HTR-8/SVneo (cell line): ENCODE measurements at places on chromosomes 1 and 21.
A peak's percentile ranks its signal among the peaks of the same experiment; 100 is the strongest.

- DNase-seq = no peak
Measured at GRCh38 chr1:6027591-6027990, 18.1 kb upstream of the KCNAB2 start.

DNA sequence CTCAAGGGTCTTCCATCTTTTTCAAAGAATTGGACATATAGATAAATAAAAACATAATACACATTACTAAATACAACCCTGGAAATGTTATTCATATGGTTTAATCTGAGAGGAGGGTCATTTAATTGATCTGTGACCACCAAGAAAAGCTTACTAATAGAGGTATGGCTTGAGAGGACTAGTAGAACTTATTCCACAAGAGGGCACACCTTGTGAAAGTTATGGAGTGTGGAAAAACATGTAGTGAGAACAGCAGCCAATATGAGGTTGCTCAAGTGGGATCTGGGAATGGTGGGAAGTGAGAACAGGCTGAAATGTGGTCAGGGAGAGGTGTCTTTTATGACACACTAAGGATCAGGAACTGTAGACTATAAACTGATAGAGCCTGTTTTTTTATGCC, 973.5 kb upstream of the B3GALT2 start:
- peak; percentile 5 for DNase-seq

GRCh38 chr1:7526196-7526866, 244.8 kb upstream of the VAMP3 start:
- DNase-seq = peak; percentile 38

DNA sequence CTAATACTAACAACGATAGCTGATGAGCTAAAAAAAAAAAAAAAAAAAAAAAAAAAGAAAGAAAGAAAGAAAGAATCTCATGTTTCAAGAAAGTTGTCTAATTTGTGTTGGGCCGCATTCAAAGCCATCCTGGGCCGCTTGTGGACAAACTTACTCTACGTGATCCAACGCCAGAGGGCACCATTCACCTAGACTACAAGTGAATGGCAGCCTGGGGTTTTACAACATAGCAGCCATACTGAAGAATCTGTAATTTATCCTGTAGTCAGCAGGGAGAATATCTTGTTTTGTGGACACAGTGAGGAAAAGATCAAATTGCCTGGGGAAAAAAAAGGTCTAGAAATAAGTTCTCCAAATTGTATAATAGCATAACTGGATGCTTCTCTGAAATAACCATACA, 47.0 kb downstream of the CYP2J2 start:
- DNase-seq = peak; percentile 17

DNA sequence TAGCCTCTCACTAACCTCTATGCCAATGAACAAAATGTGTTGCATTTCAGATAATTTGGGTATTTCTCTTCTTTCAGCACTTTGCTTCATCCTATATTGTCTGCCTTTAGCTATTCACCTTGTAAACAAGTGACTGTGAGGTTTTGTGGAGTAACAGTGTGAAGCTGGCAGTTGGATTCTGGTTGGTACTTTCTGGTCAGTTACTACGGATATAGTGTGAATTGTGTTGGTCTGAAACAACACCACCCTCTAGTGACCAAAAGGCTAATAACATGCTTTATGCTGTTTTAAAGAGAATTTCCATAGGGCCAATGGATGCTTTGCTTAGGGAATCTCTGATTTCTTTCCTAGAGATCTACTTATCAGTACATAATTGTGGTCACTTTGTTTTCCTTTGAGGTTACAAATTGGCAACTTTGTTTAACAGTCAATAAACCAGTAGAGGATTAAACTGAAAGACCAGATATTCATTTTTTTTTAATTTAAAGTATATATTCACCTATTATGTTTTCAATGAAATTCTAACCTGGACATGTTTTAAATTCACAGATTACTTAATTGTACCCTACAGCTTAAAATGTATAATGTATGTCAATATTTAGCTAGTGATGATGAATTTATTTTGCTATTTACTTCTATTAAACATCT, 2.5 kb upstream of the PTGER3 start:
- peak; percentile 42 for DNase-seq

DNA sequence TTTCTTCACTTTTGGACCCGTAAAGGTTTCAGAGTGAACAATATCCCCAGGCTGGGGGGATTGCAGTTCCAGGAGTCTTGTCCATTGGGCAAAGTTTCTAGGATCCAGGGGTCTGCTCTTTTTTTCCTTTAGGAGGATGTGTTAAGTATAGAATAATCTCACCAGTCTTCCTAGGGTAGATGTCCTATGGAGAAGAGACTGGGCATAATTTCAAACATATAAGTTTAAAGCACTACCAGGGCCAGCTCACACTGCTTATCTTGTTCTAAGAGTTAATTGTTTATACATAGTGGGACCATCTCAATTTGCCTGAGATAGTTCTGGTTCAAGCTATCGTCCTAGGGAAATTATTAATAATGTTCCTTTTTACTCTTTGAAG, 1.2 kb downstream of the CHI3L2 start:
- DNase-seq = no peak

GRCh38 chr1:229011022-229011421, 259.9 kb upstream of the RAB4A start:
- DNase-seq = no peak

DNA sequence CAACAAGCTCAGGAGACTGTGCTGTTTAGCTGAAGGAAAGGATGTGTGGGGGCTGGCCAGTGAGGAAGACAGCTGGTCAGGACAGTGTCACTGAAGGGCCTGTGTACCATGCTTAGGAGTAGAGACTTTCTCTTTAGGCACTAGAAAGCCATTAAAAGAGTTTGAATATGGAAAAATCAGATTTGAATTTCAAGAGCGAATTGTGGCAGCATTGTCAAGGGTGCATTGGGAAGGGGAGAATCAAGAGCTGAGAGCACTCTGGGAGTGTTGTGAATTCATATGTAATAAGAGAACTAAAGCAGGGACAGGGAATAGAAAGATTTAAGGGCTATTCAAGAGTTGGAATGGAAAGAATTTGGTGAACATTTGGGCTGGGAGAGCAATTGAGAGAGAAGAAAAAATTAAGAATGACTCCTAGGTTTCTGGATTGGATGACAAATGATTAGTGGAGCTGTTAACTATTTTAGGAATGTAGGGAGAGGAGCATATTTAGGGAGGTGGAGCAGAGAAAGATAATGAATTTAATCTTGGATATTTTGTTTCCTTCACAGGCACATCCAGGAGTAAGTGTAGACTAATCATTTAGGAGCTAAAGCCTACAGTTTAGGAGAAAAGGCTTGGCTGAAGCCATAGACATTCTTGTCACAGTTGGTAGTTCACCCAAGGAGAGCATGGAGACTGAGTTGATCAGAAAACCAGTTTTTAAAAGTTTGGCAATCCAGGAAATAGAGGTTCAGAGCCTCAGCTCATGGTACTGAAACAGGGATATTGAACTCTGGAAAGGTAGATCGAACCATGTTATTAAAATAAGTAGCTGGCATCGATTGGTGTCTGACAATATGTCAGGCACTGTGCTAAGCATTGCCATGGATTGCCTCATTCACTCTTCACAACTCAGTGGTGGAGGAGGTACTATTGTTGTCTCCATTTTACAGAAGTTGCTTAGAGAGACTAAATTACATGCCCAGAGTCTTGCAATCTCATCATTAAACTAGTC, 23.1 kb upstream of the TOR3A start:
- DNase-seq = no peak
